Activated naive CD4-positive, alpha-beta T cell treated with anti-CD3 and anti-CD28 coated beads, Interleukin-2, amount 50 U/mL, for 72 hours (primary cell): ENCODE measurements at places on chromosomes 5 and 9.

DNA sequence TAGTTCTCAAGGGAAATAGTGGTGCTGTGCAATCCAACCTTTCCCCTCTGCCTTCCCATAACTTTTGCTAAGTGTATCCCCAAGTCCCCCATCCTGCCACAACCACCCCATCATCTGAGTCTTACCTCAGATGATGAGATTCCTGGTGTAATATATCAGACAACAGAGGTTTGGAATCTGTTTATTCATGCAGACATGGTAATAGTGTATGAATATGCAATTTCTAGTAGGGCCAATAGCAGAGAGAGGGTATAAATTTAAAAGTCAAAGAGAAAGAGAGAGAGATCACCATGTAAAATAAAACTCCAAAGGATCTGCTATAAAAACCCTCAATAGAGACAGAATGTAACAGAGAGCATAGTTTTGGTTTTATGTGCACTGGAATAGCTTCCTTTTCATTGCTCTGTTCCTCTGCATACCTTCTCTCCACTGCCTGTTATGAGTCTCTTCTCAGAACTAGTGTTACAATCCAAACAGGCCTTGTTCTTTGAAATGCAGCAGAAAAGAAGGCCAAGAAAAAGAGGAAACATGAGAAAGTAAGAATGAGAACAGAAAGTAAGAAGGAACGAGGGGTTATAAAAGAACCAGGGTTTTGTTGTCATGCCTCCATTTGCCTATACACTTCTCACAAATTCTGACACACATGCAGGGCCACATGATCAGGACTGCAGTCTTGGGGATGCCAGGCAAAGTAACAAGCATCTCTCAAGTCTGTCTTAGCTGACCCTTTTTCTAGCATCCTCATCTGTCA is 278.0 kb downstream of the CETN3 start:
- DNase-seq = no peak

- no peak for DNase-seq
These were observed 54.1 kb downstream of the GNG10 start for GRCh38 chr9:111715471-111715870.

DNA sequence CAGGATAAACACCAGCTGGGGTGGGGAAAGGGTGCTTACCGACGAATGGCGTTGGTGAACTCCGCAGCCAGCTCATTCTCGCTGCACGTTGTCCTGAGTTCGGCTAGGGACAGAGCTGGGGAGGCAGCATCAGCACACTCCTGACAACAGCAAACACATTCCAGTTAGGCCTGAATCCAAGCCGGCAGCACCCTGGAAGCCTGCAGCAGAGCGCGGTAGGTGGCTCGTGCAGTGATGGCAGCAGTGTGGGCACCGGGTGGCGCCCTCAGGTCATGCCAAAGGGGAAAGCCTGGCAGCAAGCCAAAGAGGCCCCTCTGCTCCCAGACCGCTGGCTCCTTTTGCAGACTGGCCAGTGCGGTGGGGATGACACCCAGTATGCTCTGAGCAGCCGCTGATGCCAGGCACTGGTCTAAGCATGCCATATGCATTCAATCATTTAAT is 66.9 kb downstream of the DCP2 start:
- DNase-seq = no peak

- no peak for DNase-seq
These were observed 97.8 kb upstream of the HAND1 start for GRCh38 chr5:154575546-154576428.

DNA sequence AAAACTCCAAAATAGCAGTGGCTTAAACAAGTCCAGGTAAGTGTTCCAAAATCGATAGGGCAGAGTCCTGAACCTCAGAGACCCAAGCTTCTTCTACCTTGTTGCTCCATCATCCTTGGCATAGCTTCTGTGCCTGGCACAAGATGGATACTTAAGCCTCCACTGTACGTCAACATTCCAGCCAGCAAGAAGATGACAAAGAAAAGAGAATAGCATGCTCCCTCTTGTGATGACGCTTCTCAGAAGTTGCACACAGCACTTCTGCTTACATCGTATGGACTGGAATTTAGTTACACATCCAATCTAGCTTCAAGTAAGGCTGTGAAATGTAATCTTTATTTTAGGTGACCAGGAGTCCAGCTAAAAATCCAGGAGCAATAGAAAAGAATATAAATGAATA is 227.4 kb downstream of the ESM1 start:
- no peak for DNase-seq

GRCh38 chr5:168327019-168327421 is 35.6 kb downstream of the WWC1 start:
- no peak for DNase-seq

DNA sequence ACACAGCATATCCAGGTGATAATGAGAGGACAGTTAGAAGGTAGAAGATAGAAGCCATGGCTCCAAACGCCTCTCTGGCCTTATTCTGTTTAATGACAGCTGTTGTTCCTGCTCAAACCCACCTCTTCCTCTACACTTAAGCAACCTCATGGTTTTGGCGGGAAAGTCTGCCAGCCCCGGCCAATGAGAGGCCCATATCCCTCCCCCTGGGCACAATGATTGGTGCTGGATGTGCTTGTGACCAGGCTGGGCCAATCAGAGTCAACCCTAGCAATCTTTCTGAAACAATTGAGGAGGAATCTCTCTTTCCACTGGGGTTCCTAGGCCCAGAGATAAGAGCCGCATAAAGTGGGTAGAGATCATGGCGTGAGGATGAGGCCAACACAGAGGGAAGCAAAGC is 4.8 kb upstream of the GFI1B start:
- DNase-seq = no peak

DNA sequence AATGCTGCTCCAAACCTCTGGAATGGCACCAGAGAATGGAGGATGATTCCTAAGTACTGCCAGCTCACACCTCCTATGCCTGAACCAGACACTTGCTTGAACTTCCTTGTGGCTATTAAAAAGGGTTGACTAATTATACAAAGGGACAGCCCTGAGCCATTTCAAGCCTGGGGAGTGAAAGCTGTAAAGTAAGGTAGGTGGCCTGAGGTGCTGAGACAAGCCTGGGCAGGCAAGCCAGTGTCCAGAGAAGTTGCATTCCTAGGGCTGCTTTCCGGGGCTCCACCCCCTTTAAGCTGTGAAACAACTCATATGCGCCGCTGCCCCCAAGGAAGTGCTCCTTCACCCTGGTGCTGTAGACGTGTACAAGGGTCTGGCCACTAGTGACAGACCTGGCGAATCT is 79.9 kb upstream of the SLC1A3 start:
- no peak for DNase-seq

DNA sequence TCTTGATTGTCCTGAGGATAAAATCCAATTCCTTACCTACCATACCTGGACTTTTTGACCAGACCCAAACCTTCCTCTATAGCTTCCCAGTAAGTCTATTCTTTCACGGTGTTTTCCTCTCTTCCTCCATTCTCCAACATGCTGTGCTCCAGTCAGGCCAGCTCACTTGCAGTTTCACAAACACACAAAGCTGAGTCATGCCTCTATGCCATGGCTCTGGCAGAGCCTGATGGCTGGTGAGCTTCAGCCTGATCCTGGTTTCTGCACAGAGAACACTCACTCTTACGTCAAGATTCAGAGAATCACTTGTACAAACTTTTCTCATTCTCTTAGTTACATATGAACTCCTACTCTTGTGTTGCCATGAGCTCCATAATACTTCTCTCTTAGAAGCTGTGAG is 27.7 kb upstream of the PAX5 start:
- no peak for DNase-seq

DNA sequence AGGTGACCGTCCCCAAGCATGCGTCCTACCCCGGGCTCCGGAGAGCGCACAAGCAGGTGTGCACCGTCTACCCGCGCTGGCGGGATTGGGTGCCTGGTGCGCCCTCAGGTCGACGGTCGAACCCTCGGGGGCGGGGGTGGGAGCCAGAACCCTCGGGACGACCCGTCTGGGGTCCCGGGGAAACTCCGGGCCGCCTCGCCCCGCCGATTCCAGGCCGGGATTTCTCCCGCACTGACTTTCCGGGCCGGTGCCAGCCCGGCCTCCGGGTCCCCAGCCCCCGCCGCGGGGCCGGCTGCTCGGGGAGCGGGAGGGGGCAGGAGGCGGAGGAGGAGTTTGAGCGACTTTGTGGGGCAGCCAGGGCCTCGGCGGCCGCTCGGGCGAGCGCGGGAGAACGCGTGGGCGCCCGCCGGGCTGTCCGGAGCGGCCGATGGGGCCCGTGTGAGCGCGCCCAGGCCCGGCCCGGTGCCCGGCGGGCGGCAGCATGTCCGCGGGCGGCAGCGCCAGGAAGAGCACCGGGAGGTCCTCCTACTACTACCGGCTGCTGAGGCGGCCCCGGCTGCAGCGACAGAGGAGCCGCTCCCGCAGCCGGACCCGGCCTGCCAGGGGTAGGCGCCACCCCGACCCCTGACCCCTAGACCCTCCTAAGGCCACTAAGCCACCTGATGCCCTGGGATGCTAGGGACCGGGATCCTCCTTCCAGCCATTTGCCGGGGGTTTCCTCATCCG is at the start of gene DAB2IP:
DAB2IP (plus strand) TSS at position 340 of the 726 bp plus-strand sequence; CDS start at position 482, 142 bp downstream.
- no peak for DNase-seq

- no peak for DNase-seq
These were observed 1011.8 kb upstream of the ARRDC3 start for GRCh38 chr5:92394936-92395335.

GRCh38 chr5:50923768-50924494 is 257.5 kb downstream of the PARP8 start:
- DNase-seq = no peak

DNA sequence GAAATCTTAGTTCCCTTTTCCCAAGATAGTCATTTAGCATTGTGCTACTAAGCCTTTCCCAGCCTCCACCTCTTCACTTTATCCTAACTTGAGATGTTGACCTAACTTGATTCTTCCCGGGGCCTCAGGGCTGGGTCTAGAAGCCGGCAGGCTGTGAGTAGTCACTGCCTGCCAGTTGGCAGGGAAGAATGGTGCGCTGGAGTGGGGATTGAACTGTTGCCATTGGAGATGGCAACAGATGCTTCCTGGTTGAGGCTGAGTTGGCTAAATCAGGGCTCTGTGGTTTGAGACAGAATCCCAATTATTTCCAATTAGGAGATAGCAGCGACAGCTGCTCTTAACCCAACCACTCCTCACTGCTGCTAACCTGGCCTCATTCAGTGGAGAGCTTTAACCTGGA is 343.1 kb downstream of the BRINP1 start:
- no peak for DNase-seq

DNA sequence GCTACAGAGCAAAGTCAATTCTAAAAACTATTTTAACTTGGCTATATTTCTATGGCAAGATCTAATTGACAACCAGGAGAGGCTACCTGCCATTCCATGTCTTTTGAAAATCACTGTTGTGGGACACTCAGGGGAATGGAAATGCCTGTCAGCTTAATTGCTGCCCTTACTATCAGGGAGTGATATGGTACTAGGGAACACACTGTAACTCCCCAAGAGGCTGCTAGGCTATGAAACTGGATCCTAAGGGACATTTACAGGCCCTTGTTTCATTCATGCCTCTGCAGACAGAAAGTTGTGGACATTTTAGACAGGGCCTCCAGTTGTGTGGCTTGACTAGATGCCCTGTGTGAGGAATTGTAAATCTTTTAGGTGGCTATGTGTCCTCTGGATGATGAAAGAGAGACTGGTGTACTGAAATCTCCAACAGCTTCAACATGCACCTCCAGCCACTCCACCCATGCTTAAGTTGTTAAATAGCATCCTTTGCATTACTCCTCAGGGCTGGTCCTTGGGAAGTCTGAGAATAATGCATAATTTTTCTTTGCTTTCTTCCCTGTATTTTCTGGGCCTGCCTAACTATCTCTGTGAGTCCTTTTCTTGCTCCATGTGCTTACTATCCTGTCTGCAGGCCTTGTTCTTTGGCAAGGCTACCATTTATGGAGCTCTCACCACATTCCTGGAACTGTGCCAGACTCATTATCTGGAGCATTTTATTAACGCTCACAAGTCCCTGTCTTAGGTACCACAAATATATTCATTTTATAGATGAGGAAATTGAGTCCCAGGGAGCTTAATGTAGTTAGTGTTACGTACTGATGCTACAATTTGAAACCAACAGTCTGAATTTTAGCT is 3.2 kb downstream of the MROH2B start:
- no peak for DNase-seq

GRCh38 chr5:158020555-158021418 is 161.8 kb upstream of the CLINT1 start:
- DNase-seq = no peak
